Stimulated activated naive CD4-positive, alpha-beta T cell (primary cell): ENCODE measurements at places on chromosomes 6 and 20.

DNA sequence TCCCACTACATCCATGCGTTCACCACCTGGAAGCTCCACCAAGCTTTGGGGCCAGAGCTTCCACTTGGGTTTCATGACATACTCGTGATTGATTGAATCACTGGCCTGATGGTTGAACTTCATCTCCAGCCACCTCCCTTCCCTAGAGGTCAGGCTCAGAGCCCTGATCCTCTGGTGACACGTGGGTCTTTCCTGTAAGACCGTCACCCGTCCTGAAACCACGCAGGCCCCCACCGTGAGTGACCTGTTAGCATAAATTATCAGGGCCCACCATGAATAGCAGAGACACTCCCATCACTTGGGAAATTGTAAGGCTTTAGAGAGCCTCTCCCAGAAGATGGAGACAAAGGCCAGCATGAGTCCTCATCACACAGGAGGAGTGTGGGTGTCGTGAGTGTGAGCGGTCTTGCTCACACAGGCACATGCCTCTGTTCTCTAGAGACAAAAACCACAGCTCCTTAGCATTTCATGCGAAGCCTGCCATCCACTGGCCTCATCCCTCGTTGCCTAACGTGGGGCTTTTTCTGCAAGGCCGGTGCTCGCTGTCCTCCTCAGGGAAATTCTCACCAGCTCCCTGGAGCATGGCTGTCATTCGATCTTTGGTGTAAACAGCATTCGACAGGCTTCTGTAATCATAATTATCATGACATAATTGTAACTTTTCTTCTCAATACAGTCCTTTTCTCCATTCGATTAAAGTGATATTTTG, 65.1 kb upstream of the DUSP22 start:
- DNase-seq: no peak

GRCh38 chr20:2701671-2702081, 9.1 kb downstream of the EBF4 start:
- no peak for DNase-seq

- DNase-seq: no peak
Observed at GRCh38 chr20:64168381-64169090, 4.3 kb downstream of the MYT1 start.

GRCh38 chr6:136646377-136646776, 96.2 kb upstream of the MAP7 start:
- no peak for DNase-seq

- DNase-seq: no peak
Observed at GRCh38 chr6:139361211-139361610, 13.2 kb downstream of the CITED2 start.

DNA sequence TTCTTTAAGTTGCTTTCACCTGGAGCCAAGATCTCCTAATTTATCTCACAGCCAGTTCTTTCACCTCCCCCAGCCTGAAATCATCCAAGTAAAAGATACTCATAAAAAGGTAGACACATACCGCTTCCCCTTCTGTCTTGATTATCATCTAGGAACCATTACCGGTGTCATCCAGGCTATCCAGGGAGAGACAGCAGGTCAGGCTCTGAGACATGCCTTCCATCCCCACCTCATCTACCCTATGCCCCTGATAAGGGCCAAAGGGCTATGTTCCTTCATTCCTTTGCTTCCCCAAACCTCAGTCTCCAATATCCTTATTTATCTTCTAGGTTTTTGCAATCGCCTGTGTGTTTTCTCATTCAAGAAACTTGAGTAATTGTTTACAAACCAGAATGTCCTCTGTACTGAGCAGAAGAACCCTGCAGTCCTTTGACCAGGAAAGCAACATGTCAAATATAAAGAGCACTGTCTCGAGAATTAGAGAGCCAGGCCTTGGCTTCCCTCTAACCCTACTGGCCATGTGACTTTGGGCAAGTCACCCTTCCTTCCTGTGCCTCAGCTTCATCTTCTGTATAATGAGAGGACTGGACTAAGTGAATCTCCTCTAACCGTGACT, 41.0 kb downstream of the TNFRSF21 start:
- no peak for DNase-seq

GRCh38 chr20:3763671-3764601, 3.6 kb downstream of the ADISSP start:
- DNase-seq: no peak

GRCh38 chr20:60921022-60921622, 330.9 kb upstream of the CDH4 start:
- DNase-seq: no peak

- DNase-seq: no peak
Observed at GRCh38 chr6:6801005-6801335, 212.4 kb downstream of the LY86 start.

DNA sequence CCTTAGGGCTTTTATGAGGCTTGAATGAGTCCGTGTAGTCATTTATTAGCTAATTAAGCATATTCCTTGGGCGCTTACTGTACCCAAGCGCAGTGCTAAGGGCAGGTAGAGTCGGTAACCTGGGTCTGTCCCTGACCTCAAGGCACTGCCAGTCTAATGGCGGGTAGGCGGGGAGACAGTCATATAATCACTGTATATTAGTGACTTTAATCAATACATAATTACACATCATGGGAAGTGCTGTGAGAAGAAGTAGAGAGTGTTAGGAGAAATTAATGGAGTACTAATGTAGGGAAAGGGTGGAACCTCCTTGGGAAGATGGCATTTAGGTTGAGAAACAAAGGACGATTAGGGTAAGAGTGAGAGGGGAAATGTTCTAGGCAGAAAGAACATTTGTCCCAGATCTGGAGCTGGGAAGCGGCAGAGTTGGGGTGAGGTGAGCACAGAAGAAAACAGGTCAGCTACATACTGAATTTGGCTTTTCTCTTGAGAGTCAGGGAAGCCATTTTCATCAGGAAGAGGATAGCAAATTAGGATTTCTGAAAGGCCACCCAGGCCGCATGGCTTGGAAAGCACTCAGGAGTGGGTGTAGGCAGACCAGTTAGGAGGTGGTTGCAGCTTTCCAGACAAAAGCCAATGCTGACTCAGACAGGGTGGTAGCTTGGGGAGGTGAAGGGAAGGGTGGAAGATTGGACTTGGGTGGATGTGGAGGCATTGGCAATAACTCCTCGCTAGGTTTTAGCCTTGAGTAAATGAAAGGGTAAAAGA, 954 bp upstream of the BLCAP start:
- DNase-seq: no peak

DNA sequence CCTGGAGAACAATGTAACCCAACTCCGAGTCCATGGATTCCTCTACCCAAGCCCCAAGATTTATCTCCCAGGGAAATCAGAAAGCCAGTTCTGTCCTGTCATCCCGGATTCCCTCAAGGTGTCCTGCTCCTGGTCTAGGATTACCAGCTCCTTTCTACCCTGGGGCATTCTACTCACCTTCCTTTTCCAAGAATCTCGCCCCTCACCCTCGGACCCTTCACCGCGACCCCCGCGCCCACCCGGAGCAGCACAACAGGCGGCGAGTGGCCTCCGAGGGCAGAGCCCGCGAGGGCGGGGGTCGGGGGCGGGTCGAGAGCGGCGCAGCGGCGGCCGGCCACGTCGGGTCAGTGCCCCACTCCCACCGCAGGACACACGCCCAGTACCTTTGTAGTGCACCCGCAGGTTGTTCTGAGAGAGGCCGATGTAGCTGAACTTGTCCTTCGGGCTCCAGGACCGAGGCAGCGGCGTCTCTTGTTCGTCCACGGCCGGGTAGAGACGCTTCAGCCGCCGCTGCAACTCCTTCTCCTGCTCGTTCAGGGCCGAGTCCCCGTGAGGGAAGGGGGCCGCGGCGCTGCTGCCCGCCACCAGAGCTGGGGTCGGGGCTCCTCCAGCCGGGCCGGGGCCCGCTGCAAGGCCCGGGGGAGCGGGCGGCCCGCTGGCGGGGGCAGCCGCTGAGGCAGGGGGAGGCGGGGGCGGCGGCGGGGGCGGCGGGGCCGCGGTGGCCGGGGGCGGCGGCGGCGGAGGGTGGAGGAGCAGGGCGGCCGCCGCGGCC, 897 bp downstream of the RANBP9 start:
- DNase-seq: no peak
